ENCODE measurements at places on chromosomes 7 and 10. TPM values are rescaled to one million over a fixed set of nuclear protein-coding genes. Genes with fewer than 3 reads are reported as not detected.

Gene PDK4
- total RNA-seq, result 411 TPM

Gene MORN4
- 4.6 TPM for total RNA-seq

Gene ASB15
- not detected for total RNA-seq

Gene STAMBPL1
- total RNA-seq, result 9.9 TPM

DNA sequence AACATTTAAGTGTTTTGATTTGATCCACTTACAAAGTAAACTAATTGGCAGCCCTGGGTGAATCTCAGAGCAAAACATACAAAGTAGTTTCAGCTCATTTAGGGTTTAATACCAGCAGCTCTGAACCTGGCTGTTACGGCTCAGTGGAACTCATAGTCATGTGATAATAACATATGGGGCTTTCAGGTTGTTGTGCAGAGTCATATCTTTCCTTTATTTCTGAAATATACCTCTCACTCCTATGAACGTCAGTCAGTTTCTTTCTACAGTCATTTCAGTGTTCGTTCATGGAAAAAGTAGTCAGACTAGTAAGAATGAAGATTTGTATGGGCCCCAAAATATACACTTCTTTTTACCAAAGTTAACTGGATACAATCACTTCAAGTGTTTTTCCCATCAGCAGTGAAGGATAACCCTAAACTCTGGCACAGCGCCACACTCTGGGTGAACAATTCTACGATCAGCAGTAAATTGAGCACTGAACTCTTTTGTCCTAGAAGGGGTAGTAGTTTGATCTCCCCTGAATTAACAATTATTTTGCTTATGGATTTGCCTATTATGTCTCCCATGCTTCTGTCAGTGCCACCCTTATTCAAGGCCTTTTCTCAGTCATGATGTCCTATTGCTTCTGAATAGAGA is 218.6 kb downstream of the THSD7A start:
- H3K4me3 ChIP-seq, result no peak overlapping the region
- DNase-seq, result no peak
- no peaks in the 10 kb centered on the region for H3K36me3 ChIP-seq
- no peak overlapping the region for H3K27ac ChIP-seq
- peaks cover 16% of the 10 kb centered on the region for H3K4me1 ChIP-seq
- H3K27me3 ChIP-seq, result no peaks in the 10 kb centered on the region

GRCh38 chr10:69348816-69349541 is 67.7 kb downstream of the TACR2 start:
- no peak overlapping the region for H3K4me3 ChIP-seq
- H3K27me3 ChIP-seq, result no peaks in the 10 kb centered on the region
- peaks cover 32% of the 10 kb centered on the region for H3K4me1 ChIP-seq
- peak overlapping the region; percentile 73 for H3K27ac ChIP-seq

Gene OPALIN
- total RNA-seq, result not detected

- H3K4me1 ChIP-seq, result no peaks in the 10 kb centered on the region
- H3K27ac ChIP-seq, result no peak overlapping the region
- no peaks in the 10 kb centered on the region for H3K27me3 ChIP-seq
These were observed 227.3 kb downstream of the TWIST1 start for GRCh38 chr7:18890134-18890533.

DNA sequence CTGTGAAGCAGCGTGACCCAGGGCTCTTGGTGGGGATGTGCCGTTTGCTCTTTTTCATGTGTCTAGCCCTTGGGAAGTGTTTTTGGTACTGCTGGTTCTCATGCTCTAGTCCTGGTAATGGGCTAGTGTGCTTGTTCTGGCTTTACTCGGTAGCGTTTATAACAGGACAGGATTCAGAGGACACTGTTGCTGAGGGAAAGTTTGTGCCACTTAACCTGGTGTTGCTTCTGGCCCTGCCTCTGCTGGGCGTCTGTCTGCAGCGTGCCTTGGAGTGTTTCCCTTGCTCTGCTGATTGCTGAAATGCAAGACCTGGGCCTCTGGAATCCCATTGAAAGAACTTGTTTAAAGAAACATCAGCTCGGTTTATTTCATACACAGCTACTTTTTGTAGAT is 35.0 kb downstream of the INPP5A start:
- DNase-seq, result peak; percentile 56
- H3K36me3 ChIP-seq, result no peaks in the 10 kb centered on the region
- H3K27me3 ChIP-seq, result no peaks in the 10 kb centered on the region
- H3K4me1 ChIP-seq, result peaks cover 53% of the 10 kb centered on the region
- no peak overlapping the region for H3K4me3 ChIP-seq

All from sigmoid colon (tissue), 7 donors.